ENCODE measurements at places on chromosomes 7 and 10. TPM values are rescaled to one million over a fixed set of nuclear protein-coding genes. Genes with fewer than 3 reads are reported as not detected.

The SUN1 gene
- 99.2 TPM for total RNA-seq

The TCAF2 gene
- total RNA-seq = 23.4 TPM

DNA sequence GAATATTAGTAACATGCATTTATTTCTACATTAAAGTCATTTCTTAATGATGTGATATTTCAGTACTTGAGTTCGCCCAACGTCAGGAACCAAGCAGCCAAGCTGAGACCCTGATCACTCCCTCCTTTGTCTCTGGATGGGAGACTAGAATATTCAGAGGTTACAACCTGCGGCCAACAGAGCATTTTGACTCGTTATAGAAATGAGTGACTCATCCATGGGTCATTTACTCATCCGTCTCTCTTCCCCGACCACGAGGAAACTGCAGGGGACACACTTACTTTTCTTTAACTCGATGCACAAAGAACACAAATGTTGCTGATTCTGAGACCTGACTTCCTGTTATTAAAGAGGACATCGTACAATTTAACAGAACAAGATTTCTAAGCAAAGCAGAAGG lies 343.3 kb downstream of the FRMD4A start:
- no peak for DNase-seq

GRCh38 chr7:47635091-47636080 lies 53.5 kb upstream of the TNS3 start:
- no peak for DNase-seq

DNA sequence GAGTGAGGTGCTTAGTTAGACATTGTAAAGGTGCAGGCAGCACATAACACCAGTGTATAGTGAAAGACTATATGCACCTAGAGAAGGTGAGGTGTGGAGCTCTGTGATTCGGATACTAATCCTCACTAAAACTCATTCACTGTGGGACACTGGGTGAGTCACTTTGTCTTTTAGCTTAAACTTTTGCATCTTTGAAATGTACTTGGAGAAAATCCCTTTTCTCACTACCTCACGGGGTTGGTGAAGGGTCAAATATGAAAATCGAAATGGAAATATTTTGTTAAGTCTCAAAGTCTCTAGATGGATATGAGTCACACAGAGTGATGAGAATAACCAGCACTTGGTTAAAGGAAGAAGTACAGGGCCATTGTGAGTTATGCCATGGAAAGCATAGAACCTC lies 38.0 kb downstream of the MDFIC start:
- no peak for DNase-seq

DNA sequence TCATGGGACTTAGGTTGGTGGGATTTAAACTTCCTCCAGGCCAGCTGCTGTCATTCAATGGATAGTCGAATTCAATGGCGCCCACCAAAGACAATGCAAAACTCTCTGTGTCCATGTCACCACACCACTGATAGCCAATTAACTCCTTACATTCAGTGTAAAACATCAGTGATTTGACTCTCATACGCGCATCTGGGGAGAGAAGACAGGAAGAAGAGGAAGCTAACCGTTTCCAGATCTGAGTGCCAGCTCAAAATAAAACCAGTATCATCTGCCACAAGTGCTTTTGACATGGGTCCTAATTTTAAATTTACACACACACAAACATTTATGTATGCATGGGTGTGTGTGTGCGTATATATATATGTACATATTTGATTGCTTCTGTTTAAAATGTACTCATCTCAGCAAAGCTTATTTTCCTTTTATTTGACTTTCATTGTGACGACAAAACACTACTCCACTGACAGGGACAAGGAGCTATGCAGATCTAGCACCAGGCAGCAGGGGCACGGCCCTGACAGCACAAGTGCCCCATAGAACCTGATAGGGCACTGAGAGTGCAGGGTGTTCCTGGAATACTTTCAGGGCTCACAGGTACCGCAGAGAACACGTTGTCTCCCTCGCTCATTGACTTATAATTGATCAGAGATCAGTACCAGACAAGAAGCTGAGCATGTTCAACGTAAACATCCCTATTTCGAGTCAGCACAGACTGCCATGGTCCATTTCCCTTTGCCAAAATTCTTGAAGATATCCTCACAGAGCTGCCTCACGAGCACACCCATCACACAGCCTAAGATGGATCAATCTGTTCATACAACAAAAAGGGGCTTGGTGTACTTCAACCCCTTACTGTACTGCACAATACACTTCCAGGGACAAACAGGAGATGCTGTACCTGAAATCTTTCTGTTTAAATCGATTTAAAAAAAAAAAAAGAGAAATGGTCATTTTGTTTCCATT lies 176.1 kb downstream of the COBL start:
- DNase-seq = no peak
